ENCODE measurements at places on chromosomes 2 and 18.

DNA sequence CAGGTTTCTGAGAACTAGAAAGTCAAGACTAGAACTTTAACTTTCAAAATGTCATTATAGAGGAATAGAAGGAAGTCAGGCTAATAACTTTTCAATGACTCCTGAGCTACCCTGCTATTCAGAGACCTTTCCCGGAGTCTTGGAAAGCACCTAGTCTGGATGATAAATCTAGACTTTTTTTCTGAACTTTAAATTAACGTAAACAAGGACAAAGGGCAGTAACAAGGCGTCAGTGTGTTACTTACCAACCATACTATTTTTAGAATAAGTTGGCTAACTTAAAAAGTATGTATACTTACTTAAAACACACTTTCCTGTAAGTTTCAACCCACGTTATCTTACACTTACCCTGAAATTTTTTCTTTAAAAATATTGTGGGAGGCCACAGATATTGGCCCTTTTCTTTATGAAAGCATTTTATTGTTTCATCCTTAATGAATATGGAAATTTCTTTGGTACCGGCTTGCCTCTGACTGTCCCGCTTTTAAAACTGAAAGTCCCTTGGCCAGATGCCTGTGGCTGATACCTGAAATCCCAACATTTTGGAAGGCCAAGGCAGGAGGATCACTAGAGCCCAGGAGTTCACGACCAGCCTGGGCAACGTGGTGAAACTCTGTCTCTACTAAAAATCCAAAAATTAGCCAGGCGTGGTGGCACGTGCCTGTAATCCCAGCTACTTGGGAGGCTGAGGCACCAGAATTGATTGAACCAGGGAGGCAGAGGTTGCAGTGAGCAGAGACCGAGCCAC, 9.7 kb downstream of the PMAIP1 start:
- no peak for DNase-seq

- DNase-seq, result no peak
Measured at GRCh38 chr18:25097569-25098056, 254.4 kb downstream of the ZNF521 start.

DNA sequence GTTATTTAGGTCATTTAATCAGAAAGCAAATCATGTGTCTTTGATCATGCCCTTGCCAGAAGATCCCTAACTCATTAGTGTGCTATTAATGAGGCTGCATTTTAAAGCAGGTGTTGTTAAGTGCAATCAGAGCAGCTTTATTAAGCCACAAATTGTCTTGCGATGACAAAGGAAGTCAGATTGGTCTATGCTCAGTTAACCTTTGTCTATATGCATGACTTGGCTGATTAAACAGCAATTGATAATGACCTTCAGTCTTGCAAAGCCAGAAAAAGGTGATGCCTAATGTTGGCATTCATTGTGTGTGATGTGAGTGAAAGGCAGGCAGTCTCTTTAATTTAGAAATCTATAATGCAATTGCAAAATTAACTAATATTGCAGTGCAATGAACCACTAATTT, 166.9 kb downstream of the RND3 start:
- no peak for DNase-seq

DNA sequence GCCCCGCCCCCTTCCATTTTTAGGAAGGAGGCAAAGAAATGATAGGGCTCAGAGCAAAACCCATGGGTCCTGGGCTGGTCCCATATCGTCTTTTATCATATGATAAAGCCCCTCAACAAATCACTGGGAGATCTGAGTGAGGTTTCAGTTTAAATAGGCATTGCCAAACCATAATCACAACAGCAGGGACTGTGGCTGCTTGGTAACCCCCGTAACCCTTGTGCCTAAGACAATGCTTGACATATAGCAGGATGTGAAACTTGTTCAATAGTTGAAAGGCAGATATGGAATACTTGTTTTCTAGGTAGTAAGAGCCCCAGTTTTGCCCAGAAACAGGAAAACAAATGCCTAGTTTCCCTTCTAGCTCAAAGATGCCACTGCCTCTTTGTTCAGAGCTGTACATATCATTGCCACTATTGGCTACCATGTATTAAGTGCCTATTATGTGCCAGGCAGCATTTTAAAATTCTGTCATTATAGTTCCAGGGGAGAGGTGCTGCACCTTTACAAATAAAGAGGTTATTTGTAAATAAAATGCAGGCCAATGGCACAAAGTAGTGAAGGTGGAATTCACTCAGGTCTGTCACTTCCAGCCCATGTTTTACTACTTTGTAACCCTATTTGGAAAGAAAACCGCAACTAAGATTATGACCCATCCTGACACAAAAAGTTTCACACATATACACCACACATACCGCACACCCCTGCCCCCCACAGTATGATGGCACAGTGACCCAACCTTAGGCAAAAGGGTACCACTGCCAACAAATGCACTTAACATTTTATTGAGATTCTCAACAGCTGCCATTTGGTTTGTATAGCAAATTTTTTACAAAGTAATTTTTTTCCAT, 14.2 kb downstream of the NAGK start:
- no peak for DNase-seq

DNA sequence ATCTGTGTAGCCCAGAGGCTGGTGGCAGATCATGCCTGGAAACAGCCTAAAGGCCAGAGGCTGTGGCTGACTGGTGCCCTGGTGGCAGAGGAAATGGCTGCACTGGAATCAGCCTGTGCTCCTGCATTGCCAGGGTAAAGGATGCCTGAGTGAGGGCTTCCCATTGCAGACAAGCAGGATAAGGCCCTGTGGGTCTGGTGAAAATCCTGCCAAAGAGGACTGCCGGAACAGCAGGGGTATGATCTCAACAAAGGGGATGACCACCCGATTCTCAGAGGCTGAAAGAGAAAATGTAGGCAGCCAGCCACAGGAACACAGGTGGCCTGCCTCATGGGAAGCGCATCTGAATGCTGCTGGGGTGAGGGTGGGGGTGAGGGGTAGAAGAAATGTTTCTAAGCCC, 48.2 kb downstream of the FBXO48 start:
- no peak for DNase-seq

DNA sequence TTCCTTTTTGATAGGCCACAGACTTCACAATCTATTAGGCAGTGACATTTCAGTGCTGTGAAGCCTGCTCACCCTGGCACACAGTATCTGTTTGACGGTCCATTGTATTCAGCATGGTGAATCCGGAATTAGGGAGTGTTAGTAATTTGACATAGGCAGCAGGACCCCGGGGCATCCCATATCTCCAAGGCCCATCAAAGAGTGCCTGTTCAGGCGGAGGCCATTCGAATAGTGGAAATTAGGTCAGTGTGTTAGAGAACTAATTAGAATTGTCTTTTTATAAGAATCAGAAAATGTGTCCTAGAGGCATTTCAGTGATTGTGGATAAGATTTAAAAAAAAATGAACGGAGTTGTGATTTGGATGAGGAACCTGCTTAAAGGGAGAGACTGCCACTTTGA, 818.8 kb upstream of the SOX11 start:
- no peak for DNase-seq

DNA sequence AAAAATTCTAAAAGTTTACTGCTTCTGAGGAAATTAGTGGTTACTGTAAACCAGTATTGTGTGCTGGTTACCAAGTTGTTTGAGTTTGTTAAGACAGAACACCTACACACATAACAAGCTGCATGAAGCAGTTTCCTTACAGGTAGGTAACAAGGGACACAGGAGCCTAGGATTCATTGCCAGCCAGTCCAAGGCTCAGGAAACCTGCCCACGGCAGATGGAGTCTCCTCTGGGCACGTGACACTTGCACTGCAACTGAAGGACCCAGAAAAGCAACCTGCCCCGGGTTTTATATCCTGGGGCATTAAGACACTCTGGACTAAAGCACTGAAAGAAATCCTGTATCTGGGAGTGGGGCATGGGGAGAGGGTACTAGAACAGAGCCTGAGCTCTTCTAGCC, 639.3 kb downstream of the ADCYAP1 start:
- DNase-seq, result no peak

DNA sequence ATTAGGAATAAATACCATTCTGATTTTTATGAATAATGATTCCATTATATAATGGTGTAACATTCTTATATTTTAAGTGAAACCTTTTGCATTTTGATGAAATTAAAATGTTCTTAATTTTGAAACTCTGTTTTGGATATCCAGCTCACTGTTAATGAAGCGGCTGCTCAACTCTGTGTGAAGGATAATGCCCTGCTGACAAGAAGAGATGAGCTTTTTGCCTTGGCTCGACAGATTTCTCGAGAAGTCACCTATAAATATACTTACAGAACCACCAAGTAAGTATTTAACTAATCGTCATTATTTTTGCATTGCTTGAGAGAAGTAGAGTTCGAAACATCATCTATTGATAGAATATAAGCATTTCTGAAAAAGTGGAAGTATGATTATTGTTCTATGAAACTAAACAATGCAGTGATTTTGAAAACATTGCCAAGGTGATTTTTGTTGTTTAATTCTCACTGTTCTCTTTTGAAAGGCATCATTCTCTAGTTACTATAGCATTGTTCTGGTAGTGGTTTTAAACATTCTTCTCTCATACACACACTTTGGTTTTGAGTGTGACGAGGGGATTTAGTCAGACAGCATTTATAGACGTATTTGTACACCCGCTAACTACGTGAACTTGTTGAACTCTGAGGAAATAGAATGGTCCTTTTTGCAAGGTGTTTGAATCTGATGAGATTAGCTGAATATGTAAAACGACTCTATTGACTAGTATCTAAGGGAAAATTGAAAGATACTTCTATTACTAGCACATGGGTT, 21.5 kb downstream of the NAB1 start:
- peak; percentile 52 for DNase-seq

DNA sequence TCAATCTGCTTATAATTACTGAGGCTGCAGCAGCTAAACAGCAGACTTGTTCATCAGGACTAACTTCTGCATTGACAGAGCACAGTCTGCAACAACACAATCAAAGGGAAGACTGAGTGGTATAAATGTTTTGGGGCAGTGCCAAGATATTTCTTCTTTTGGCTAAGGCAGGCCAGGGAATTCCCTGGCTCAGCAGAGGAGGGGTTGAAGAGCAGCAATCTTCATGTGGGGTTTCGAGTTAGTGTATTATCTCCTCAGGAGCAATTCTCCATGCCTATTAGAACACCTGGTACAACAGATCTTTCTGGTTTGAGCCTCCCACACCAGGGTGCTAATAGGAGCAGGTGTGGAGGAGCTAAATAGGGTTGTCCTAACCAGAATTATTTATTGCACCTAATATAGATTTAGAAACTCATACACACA, 103.0 kb upstream of the STK17B start:
- DNase-seq, result peak; percentile 52

DNA sequence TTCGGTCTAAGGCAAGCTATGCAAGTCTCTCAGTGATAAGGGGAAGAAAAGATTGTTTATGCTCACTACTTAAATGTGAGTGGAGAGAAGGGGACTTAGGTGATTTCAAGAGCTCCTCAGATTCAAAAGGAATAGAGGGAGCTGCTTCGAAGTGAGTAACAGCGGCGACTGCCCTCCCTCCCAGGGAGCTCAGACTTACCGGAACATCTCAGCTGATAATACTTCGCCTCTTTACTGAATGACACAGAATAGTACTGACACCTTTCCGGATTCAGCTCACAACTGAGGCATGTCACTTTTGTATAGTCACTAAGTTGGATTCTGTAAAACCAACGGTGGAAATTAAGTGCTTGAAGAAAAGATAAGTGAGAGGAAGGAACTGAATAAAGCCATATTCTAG, 55.5 kb downstream of the DPP4 start:
- no peak for DNase-seq

DNA sequence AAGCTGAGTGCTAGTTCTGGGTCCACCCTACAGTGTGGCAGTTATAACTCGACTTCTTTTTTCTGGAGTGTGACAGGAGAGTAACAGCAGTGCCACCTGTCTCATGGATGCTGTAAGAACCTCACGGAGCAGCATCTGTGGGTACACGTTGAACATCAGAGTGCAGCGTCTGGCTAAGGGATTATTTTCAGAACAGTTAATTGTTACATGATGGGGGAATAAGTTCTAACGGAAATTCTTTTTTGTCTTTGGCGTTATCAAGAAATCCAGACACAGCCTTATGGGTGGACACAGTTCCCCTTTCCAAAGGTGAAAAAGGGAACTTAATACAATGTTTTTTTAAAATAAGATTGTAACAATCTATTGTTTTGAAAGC, 28.3 kb upstream of the TOGARAM2 start:
- DNase-seq, result no peak

- DNase-seq, result no peak
Measured at GRCh38 chr2:47373747-47374146, 29.2 kb upstream of the MSH2 start.

DNA sequence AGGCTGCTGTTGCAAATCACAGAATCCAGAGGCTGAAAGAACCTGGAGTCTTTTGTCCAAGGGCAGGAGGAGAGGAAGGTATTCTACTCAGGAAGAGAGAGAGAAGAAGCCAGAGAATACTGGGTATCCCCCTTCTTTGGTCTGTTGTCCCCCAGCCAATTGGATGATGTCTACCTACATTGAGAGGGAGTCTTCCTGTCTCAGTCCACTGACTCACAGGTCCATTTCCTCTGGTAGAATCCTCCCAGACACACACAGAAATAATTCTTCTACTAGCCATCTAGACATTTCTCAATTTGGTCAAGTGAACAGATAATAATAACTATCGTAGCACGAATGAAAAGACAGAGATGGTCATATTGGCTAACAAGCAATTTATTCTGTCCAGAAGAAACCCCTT, 416.4 kb upstream of the UBE2E3 start:
- DNase-seq, result no peak

GRCh38 chr2:34666821-34667220, 1067.7 kb upstream of the FAM98A start:
- DNase-seq, result no peak

DNA sequence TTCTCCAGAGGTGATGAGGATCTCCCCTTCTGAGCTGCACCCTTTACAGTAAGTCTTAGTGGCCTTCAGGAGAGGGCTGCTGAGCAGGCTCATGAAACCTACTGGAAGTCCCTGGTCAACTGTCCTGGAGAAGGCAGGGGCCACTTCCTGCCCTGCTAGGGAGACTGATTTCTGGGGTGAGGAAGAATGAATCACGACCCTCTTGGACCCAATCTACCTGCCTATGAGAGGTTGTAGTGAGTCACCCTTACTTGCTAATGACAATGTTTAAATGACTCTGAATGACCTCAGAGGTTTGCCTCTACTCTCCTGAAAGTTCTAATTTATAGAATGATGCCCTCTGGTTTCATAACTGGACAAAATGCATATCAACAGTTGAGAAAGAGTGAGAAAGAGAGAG, 79.4 kb upstream of the FAM136A start:
- no peak for DNase-seq

GRCh38 chr2:180352620-180353019, 345.5 kb upstream of the CWC22 start:
- no peak for DNase-seq

GRCh38 chr2:1309507-1309906, 103.8 kb upstream of the TPO start:
- DNase-seq, result no peak

GRCh38 chr2:219405451-219405850, 12.7 kb upstream of the DES start:
- DNase-seq, result no peak

DNA sequence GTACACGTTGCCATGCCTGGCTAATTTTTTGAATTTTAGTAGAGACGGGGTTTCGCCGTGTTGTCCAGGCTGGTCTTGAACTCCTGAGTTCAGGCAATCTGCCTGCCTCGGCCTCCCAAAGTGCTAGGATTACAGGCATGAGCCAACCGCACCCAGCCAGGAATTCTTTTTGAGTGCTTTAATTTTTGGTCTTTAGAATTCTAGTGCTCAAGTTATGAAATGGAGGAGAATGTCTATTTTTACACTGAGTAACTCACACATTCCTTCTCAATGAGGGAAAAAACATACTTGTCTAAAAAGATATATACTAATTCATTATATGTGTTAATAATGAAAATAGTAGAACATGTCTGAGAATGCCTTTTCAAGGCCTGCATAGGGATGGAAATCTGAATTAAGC, 8.5 kb downstream of the ZNF396 start:
- no peak for DNase-seq

GRCh38 chr18:68925268-68925667, 127.4 kb downstream of the CCDC102B start:
- DNase-seq, result no peak
